GM12892 (cell line): ENCODE measurements at places on chromosomes 2 and 18.

DNA sequence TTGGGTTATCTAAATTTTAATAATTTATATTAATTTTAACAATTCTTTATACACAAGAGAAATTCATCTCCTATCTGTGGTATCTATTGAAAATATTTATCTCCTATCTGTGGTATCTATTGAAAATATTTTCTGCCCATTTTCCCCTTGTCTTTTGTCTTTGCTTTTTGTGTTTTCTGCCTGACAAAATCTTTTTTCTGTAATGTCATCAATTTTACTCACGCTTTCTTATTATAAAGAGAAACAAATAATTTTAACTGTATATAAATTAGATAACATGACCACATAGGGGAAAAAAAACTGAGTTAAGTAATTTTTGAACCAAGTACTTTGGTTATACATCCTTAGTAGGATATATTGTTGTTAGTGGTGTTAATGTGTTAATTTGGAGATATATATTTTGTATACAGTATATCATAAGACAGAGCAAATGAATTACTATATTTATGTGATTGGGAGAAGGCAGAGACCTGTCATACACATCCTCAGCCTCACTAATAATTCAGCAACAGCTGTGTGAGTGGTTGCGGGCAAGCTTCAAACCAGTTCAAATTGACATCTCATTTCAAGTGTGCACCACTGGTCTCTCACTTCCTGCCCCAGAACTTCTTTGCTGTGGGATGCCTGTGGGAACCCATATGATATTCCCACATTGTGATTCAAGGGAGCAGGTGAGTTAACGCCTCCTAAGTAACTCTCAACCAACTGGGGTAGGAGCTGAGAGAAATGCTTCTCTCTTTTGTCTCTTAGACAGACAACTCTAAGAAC lies 292.4 kb downstream of the SP3 start:
- no peak for DNase-seq

GRCh38 chr18:49274188-49274714 lies 186.2 kb downstream of the DYM start:
- no peak for DNase-seq

GRCh38 chr2:154758871-154759270 lies 60.4 kb downstream of the KCNJ3 start:
- DNase-seq: no peak

DNA sequence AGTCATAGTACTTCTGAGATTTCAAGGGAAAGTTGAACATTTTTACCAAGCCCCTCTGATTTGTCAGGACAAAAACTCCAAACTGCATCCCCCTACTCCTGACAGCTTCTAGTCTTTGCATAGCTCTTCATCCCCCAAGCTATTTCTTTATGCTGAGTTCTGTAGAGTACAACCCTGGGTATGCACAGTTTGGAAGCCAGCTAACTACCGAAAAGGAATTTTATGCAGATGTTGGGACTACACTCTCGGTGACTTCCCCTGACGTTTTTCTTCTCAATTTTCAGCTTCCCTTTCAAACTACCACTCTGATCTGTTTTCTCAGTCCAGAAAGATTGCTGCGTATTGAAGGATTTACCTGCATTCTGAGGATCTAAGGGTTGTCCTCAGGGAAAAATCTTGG lies 1060.2 kb upstream of the ACVR2A start:
- no peak for DNase-seq

DNA sequence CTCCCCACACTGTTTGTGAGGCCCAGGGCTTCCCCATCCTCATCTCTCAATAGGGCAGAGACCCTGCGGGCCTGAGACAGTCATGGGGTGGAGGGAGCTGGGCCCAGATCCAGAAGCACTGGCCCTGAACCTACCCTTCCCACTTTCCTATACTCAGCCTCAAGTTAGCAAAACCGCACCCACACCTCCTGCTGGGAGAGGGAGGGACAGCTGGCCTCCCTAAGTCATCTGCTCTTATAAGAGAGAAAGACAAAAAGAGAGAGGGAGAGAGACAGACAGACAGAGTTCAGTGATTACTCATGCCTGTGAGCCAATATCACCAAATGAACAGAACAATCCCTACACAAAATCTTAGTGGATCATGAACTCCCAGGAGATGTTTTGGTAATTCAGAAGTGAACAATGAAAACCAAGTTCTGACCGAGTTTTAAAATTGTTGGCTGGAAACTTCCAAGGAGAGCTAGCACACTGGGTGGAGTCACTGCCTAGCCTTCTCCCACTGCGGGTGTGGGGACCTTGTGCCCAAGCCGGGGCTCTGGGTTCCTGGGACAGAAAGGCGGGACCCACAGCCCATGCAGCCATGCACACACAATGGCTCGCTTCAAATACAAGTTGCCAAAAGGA lies 130.5 kb downstream of the PXDN start:
- DNase-seq: no peak

- DNase-seq: no peak
Measured at GRCh38 chr2:227819398-227819697, 5.7 kb downstream of the CCL20 start.
